Astrocyte of the spinal cord (primary cell): ENCODE measurements at places on chromosomes 6 and 20.
A peak's percentile ranks its signal among the peaks of the same experiment; 100 is the strongest.

GRCh38 chr6:3471286-3471685 lies 14.4 kb upstream of the SLC22A23 start:
- DNase-seq: no peak

- DNase-seq: no peak
Observed at GRCh38 chr6:3752531-3753227, 1.2 kb upstream of the PXDC1 start.

DNA sequence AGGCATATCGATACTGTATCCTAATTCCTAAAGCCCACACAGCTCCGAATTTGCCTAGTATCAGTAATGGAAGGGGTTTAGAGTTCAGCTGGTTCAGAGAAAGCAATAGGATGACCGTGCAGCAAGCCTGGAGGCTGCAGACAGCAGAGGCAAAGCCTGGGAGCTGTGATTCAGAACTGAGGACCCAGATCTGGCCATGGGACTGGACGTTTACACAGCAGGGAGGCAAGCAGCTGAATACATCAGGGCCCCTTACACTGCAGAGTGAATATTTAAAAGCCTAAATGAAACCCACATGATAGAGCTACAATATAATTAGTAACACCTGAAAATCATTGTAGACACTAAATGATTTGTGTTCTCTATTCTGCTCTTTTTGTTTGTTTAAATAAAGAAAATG lies 38.0 kb downstream of the ELOVL2 start:
- DNase-seq: peak; percentile 49

GRCh38 chr20:4081421-4081820 lies 66.1 kb upstream of the RNF24 start:
- no peak for DNase-seq

DNA sequence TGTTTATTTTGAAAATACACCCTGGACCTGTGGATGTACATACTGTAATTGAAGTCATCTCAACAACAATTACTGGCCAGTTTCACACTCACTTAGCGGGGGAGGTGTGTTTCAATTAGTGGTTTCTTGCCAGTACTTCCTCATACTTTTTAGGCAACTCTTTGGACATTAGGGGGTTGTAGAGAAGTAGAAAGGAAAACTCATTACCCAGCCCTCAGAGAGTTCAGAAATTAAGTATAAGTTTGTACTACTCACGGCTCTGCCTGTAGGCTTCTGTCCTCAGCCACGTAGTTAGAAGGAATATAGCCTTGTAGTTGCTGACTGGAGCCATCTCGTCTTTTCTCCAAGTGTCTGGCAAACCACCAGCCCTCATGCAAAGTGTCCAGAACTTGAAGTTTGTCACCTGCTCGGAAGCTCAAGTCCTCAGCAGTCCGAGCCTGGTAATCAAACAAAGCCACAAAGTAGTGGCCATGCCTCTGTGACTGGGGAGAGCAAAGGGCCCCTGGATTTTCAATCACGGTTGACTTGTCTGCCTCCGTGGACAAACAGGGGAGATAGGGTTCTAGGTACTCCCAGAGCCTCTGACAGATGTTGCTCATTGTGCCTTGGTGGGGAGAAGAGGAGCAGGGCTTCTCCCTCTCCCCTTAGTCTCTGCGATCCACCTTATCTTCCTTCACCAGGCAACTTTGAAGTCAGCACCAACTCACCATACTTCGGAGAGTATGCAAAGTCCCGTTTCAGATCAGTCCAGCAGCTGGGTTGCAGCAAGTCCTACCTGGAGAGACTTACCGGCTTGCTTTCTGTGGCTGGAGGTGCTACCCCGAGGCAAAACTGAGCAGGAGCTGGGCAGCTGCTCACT lies 749 bp downstream of the FRK start:
- DNase-seq: peak; percentile 6

GRCh38 chr6:49233483-49233882 lies 229.6 kb downstream of the MMUT start:
- DNase-seq: no peak

DNA sequence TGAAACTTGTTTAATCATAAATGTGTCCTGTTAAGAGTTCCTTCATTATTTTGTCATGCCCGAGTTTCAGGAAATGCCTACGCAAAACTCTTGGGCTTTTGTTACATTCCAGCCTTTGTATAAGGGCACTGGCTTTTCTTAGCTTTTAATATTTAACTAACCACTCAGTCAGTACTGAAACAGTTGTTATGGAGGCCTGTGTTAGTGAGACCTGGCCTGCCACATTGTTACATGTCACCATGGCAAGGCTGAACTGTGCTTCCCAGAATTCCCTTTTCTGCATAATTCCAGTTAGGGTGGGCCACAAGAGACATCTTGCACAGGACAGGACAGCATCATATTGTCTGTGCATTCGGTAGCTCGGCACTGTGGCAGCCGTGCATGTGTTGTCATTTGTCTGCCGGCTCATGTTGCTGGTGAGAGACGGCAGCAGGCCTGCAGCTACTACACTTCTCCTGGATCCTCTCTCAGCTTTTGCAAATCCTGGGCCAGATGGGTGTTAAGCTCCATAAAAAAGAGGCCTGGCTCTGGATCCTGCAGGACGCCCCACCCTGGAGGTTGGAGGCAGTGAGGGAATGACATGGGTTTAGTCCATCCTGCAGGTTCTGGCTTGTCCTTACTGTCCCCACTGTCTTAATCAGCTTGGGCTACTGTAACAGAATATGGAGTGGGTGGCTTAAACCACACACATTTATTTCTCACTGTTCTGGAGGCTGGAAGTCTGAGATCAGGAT lies 128.8 kb upstream of the DTNBP1 start:
- DNase-seq: no peak

DNA sequence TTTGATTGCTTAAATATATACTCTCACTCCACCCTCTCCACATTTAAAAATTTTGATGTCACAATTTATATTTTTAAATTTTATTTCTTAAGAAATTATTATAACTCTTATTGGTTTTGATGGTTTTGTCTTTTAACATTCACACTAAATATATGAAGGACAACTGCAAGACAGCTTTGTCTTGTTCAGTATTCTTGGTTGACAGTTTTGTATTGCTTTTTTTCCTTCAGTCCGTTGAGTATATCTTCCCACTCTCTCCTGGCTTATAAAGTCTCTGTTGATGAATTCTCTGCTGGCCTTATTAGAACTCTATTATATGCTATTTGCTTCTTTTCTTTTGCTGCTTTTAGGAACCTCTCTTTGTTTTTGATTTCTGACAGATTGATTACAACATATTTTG lies 392.2 kb downstream of the C6orf118 start:
- DNase-seq: no peak

DNA sequence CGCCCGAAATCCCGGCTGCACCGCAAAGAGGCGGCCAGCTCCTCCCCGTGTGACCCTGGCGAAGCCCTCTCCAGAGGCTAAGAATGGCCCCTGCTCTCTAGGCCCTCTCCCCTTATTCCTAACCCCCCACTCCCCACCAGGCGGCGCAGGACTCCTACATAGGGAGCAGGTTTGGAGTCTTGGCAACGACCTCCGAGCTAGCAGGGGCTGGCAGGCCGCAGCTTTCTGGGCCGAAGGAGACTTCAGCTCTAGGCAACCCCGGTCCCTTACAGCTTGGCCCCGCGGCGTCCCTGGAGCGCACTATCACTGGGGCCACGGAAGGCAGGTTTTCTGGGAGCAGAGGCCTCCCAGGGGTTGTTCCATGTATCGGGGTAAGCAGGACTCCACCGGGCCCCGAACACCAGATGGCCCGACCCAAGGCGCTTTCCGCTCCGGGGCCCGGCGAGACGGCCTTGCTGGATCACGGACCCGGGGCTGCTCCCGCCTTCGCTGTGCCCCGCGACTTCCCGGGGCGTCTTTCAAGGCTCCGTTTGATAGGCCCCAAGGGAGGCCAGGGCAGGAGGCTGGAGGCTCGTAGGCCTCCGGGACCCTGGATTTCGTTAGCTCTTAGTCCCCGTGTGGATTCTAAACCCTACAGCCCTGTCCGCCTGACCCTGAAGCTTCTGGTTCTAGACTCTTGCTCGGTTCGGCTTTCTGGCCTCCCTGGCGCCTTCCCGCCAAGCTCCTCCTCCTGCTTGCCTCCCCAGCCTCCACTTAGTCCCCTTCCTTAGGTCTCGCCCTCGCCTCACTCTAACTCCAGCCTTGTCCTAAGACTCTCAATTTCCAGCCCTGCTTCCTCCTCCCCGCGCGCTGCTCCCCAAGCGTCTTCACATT lies 1.9 kb downstream of the SLC32A1 start:
- DNase-seq: no peak

DNA sequence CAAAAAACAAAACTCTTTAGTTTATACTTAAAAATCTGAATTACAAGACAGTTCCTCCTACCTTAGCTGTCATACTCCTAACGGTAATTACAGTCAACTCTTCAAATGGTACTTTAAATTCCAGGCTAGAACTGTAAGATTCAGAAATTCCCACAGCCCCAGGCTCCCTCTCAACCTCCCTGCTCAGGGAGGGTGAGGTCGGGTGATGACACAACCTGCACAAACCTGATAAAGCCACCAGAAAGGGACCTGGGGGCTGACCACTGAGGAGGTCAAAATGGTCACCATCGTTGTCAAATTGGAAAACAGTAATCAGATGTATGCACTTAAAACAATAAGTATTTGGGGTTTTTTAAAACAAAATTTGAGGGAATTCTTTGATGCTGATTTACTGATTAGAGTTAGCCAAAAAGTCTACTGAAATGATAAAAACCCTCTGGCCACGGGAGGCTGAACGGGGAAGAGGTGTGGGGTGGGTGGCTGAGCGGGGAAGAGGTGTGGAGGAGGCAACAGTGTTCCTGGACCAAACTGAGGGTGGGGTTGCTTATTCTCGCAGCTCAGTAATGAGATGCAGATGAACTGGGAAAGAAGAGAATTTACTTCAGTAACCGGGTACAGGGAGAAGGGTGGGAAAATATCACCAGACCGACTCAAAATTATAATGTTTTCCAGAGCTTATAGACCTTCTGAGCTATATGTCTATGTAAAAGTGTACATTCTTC lies 52.4 kb downstream of the SLC22A1 start:
- DNase-seq: no peak

DNA sequence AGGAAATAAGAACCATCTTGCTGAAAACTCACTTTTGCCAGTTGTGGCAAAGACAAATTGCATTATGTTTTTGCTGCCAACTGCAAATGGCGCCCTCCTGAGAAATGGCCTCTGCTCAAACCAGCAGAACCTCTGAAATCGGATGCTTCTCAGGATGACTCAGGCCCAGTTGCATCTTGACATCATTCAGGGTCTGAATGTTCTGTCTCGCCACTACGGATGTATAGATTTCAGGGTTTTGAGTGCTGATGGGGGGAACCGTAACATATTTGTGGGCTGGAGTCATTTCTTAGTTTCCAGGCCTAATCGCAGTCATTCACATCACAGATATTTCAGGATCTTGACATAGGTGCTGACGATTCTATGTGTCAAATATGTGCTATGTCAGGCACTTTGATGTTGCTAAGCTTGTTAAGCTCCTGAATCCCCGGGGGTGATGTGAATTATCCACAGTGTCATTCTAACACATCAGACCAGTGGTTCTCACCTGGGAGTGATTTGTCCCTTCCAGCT lies 207.1 kb downstream of the NFATC2 start:
- DNase-seq: peak; percentile 100
